ENCODE measurements at places on chromosomes 16 and 17.

- no peak for DNase-seq
Observed at GRCh38 chr16:57307365-57307764, 22.9 kb upstream of the PLLP start.

DNA sequence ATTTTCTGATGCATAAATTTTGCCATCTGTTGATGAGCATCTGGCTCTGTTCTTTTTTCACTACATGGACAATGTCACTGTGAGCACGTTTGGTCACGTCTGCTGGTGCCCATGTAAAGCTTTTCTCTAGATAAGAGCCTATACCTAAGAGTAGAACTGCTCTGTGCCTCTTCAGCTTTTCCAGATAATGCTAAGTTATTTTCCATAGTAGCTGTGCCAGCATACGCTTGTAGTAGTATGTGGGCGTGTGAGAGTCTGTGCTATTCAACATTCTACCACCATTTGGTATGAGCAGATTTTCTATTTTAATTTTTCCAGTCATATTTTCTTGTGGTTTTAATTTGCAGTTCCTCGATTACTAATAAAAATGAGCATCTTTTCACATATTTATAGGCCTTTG is 33.2 kb downstream of the VPS35L start:
- no peak for DNase-seq

DNA sequence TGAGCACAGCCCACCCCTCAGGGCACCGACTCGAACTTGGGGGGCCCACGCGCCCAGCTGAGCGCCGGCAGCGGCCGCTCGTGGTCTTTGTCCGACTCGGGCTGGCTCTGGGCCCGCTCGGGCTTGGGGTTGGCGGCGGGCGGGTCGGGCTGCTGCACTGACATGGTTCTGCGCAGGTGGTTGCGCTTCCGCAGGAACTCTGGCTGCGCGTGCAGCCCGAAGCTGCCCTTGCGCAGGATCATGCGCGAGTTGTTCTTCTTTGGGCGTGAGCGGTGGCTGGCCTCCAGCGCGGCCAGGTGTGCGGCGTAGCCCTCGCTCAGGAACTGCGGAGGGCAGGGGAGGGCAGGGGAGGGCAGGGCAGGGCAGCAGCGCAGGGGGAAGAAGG is 11.1 kb downstream of the PIMREG start:
- DNase-seq = no peak

DNA sequence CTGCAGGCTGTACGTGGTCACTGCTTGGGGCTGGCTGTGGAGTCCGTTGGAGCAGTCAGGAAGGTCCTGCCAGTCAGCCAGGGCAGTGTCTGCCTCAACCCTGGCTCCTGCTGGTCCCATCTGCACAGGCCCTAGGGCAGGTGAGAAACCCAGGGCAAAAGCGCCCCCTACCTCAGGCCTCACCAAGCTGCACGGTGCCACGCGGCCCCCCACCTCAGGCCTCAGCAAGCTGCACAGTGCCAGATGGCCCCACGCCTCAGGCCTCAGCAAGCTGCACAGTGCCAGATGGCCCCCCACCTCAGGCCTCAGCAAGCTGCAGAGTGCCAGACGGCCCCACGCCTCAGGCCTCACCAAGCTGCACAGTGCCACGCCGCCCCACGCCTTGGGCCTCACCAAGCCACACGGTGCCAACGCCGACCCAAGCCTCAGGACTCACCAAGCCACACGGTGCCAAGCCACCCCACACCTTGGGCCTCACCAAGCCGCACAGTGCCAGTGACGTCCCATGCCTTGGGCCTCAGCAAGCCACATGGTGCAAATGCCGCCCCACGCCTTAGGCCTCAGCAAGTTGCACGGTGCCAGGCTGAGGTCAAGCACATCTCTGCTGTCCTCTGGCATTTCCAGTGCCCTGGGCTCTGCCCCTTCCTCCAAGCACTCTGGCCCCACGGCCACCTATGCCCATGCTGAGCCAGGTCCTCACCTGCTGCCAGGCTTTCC is 5.5 kb downstream of the TMEM204 start:
- no peak for DNase-seq

DNA sequence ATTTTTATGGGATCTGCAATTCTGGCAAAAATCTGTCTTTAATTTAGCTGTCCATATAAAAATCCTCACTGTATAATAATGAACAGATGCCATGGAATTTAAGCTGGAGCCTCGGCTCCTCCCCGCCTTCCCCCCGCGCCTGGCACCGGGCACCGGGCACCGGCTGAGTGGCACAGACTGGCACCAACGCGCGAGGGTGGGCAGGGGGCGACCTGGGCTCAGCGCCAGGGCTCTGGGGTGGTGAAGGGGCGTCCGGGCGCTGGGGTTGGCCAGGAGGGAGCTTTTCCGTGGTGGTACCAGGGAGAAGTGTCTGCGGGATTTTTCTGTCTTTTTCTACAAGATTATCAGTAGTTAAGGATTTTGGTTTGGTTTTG is 9.1 kb downstream of the NEUROD2 start:
- no peak for DNase-seq

DNA sequence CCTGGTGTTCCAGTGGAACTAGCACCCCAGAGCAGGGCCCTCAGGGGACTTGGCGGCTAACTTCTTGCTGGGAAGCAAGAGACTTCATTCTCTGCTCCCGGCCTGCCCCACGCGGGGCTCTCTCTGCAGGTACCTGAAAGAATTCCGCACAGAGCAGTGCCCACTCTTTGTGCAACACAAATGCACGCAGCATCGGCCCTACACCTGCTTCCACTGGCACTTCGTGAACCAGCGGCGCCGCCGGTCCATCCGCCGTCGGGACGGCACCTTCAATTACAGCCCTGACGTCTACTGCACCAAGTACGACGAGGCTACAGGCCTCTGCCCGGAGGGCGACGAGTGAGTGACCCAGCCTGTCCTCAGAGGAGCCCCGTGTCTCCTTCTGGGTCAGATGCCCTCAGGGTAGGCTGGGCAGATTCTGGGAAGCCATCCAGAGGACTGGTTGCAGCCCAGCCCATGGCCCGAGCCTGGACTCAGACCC is 25.1 kb downstream of the UNK start:
- no peak for DNase-seq

GRCh38 chr16:28131181-28131580 is 67.7 kb upstream of the GSG1L start:
- no peak for DNase-seq

GRCh38 chr17:63928172-63928666 is 3.9 kb downstream of the CD79B start:
- DNase-seq = no peak

GRCh38 chr17:81519284-81520020 is 6.9 kb upstream of the ACTG1 start:
- peak; percentile 72 for DNase-seq

GRCh38 chr17:21294321-21295035 is 10.0 kb downstream of the MAP2K3 start:
- DNase-seq = no peak

DNA sequence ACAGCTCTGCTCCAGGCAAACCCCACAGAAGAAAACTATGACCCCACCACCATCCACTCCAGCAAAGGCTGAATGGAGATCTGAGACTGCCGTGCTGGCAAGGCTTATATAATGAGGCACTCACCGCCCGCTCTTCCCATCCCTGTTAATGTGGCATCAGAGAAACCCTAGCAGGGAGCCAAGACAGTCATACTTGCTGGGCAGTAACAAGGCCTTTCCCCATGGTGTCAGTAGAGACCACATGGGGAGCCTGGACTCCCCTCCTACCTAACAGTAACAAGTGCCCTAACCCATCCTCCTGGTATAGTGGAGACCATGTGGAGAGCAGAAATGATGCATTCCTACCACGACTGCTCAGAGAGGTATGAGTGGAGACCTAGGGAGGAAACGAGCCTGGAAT is 235.2 kb downstream of the C16orf78 start:
- DNase-seq = no peak

DNA sequence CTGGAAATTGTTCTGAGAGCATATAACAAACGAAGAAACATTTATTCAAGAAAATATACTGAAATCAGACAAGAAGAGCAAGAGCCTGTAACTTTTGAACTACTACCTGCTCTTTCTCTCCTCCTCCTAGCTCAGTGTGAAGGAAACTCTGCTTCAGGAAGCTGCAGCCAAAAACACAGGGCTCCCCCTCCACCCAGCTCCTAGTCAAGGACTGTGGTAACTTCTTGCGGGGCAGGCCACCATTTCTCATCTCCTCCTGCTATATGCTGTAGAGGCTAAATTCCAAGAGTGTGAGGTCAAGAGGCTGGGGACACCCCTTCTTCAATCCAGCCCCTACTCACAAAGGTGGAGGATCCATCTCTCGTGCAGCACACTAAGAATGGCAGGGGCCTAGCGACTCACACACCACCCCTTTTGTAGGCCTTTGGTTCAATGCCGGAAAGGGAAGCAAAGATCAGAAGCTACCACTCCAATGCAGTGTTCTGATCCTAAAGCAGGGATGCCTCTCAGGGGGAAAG is 74.6 kb downstream of the ITFG1 start:
- no peak for DNase-seq
